ENCODE measurements at places on chromosomes 7 and 10. TPM values are rescaled to one million over a fixed set of nuclear protein-coding genes. Genes with fewer than 3 reads are reported as not detected.

Gene GSTO2
- 1.4 TPM for total RNA-seq

- no peak for DNase-seq
These were observed 574.4 kb downstream of the PTPRN2 start for GRCh38 chr7:158013085-158013668.

DNA sequence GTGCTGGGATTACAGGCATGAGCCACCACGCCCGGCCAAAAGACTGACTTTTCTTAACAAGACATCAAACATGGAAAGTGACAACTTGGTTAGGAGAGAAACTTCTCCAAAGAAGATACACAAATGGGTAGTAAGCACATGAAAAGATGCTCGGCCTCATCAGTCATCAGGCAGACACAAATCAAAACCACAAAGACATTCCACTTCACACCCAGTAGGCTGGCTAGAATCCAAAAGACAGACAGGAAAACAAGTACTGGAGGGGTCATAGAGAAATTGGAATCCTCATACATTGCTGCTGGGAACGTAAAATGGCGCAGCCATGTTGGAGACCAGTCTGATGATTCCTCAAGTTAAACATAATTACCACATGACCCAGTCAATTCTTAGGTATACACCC, 16.4 kb downstream of the SEPHS1 start:
- DNase-seq, result no peak

DNA sequence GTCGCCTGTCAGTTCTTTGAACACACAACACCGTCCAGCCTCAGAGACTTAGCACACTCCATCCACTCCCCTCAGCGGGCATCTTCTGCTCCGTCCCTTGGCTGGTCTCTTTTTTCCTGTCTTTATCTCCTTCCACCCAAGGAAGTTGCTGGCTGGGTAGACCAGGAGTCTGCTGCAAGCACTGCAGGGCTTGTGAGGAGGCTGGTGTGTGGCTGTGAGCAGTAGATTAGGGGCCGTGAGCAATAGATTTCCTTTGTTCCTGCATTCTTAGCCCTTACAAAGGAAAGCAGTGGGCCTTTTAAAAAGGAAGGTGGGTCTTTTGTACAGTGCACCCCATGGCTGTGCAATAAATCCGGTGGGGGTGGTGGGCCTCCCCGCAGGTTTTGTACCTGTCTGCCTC, 100.3 kb upstream of the BTBD16 start:
- no peak for DNase-seq

GRCh38 chr10:97573021-97573420, 442 bp downstream of the ANKRD2 start:
- DNase-seq, result no peak

Gene FAM200A
- 5.8 TPM for total RNA-seq
